ENCODE measurements at places on chromosomes 4 and X.

- DNase-seq: no peak
Observed at GRCh38 chr4:158754385-158755180, 14.2 kb upstream of the FNIP2 start.

DNA sequence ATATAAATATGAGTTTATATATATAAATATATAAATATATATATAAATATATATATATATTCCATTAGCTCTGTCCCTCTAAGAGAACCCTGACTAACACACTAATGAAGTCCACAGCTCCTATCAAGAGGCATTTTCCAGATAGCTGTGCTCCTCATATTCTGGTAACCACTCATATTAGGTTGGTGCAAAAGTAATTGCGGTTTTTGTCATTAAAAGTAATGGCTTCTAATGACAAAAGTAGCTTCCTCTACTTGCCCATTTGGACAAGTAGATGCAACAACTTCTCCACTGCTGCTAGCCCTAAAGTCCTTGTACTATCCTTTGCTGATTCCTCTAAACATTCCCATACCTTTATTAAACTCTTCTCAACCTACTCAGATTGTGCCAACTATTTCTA, 182.0 kb downstream of the THOC2 start:
- no peak for DNase-seq

- DNase-seq: no peak
Observed at GRCh38 chr4:185874516-185875230, 62.7 kb upstream of the SORBS2 start.

DNA sequence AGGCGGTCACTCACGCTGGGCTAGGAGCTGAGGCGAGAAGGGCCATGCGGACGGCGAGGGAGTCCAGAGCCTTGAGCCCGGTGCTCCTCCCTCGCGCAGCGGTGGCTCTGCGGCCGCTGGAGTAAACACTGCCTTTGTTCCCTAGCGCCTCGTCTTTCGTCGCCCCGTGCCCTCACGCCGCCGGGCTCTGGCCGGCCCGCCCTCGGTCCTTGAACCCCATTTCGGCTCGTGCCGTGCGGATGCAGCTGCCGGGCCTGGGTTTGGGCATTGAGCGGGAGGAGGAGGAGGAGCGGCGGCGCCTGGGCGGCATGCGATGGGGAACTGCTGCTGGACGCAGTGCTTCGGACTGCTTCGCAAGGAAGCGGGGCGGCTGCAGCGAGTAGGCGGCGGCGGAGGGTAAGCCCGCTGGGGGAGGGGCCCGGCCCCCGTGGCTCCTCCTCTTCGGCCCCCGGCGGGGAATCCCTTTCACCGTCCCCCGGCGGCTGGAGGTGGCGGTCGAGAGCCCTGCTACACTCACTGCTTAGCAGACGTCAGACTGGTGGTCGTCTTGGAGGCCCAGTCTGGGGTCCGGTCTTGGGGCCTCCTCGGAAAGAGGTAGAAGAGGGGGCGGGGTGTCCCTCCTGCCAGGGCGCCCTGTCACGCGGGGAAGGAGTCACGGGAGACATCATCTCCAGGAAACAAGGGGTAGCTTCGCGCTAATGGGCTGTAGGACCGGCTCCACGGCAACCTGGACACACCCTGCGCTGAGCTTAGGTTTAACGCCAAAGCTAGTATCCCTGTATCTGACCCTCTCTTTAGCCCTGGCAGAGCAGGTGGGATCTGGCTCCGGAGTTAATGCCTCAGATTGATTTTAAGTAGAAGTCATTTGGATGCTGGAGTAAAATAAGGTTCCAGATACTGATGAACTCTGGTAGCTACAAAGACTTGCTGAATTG, at the start of gene AP1AR:
Gene AP1AR, plus strand, starts transcription at position 9 of the 935 bp plus-strand sequence. Its CDS starts 305 bp downstream, at position 314.
- DNase-seq: peak; percentile 81
